ENCODE measurements at places on chromosomes 1 and 21. TPM values are rescaled to one million over a fixed set of nuclear protein-coding genes. Genes with fewer than 3 reads are reported as not detected.

DNA sequence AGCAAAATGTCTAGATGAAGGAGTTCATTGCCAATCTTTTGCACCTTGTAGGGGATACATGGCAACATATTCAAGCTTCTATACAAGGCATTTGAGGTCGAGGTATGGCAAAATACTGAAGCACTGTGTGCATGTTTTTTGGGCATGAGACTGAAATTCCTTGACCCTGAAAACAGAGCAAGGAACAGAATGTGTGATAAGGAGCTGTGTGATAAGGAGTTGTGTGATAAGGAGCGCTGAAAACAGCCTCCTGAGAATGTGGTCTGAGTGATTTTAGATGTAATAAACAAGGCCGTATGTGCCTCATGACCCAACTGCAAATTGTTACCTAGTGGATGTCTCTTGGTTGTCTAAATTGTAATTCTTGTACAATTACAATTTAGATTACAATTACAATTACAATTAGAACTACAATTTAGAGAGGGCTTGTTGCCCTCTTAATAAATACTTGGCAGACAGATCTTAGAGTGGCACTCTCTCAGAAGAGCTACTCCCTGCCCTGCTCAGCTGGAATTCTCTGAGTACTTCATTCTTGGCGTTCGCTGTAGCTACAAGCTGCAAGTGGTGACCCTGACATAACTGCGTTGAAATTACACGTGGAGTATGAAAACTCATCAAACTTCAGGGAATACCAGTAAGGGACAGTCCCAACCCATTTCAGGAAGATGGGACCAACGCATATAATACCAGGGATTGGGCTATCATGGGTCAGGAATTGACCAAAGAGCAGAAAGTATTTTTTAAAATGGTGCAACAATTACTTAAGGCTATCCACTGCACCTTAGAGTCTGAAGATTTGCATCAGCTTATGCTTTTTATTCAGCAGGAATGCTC lies 20.0 kb upstream of the ITLN1 start:
- DNase-seq = no peak

- no peak for DNase-seq
These were observed 110.1 kb upstream of the LMO4 start for GRCh38 chr1:87218618-87219017.

DNA sequence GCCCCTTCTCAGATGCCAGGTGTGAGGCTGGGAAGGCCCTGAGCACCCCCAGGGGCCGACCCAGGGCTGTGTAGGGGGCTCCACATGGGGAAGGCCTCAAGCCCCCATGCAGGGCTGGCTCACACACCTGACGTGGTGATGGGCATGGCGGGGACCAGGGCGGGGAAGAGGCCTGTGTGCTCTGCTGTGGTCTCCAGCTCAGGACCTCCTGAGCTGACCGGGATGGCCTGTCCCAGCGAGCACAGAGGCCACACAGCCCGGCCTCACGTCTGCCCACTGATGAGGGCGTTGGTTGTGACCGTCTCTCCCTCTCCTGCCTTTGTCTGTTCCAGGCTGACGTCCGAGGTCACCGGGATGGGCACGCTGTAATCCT lies 40.2 kb upstream of the COL6A1 start:
- no peak for DNase-seq

KCNT2 gene
- total RNA-seq = not detected

RNF186 gene
- not detected for total RNA-seq

- no peak for DNase-seq
These were observed 3.7 kb upstream of the SEMA4A start for GRCh38 chr1:156149374-156150332.

GRCh38 chr1:94707321-94708298 lies 112.5 kb upstream of the SLC44A3 start:
- no peak for DNase-seq

DNA sequence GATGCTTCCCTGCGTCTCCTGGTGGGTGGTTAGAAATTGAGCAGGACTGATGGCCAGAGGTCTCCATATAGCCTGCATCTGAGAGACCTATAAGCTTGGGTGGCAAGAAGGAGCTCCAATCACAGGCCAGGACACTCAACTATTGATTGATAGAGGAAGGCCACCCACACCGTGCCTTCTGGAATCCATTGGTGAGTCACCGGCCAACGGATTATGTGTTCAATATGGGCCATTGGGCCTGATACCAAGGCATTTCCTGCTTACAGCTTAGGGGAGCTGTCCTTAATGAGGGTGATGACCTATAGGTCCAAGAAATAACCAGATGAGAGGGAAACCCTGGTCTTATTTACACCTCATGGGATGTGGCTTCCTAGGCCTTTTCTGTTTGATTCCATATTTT lies 115.1 kb downstream of the PLPP3 start:
- no peak for DNase-seq

- DNase-seq = no peak
These were observed 41.8 kb downstream of the FNBP1L start for GRCh38 chr1:93489756-93490155.

MYOM3 gene
- total RNA-seq = not detected

FAM151A gene
- total RNA-seq = not detected

F11R gene
- total RNA-seq = 23.6 TPM

OR2T10 gene
- total RNA-seq = not detected

Data from T-helper 17 cell (primary cell).